Osteocyte (in vitro differentiated cells): ENCODE measurements at places on chromosomes 2 and 18. TPM values are rescaled to one million over a fixed set of nuclear protein-coding genes. Genes with fewer than 3 reads are reported as not detected.
A peak's percentile ranks its signal among the peaks of the same experiment; 100 is the strongest.

- no peak for DNase-seq
Measured at GRCh38 chr2:207784898-207785297, 15.2 kb upstream of the FZD5 start.

- DNase-seq, result no peak
Measured at GRCh38 chr18:33694593-33694992, 116.6 kb downstream of the ASXL3 start.

DNA sequence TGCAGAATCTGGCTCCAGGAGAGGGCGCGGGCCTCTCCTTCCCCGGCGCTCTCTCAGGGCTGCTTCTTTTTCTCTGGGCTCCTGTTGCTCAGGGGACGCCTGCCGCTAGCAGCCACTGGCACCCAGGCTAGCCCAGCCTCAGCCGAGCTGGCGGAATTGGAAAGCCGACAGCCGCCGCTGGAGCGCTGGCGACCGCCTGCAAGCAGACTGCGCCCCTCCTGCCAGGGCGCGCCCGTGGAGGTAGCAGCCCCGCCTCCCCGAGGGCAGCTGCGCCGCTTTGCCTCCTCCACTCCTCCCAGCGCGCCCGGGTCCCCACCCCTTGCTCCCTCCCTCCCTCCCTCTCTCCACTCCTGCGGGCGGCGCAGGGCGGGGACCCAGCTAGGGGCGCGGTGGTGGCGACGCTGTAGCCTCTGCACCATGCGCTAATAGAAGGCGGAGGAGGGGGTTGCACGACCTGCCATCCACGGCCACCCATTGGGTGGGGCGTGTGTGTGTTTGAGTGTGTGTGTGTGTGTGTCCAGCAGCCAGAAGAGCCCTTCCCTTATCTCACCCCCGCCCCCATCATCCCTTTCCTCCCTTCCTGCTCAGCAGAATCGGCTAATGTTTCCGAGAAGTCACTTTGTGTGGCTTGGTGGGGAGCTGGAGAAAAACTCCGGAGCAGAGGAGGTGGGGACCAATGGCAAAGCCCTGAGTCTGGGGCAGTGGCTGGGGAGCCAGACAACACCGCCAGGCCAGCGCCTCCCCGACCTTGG is at the start of gene SCN9A:
TSS of gene SCN9A (minus strand) at position 209 of the 752 bp plus-strand sequence. CDS start 64,188 bp downstream, outside the sequence.
- DNase-seq, result peak; percentile 88

- no peak for DNase-seq
Measured at GRCh38 chr2:195667974-195668373, 10.9 kb downstream of the SLC39A10 start.

DNA sequence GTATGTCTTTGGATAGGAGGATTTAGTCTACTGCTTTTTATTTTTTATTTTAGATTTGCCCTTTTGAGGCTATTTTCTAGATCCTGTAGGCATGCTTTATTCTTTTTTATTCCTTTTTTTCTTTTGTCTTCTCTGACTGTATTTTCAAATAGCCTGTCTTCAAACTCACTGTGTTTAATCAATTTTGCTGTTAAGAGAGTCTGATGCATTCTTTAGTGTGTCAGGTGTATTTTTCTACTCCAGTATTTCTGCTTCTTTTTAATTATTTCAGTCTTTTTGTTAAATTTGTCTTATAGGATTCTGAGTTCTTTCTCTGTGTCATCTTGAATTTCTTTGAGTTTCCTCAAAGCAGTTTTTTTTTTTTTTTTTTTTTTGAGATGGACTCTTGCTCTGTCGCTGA is 113.5 kb downstream of the NAT8 start:
- DNase-seq, result no peak

DNA sequence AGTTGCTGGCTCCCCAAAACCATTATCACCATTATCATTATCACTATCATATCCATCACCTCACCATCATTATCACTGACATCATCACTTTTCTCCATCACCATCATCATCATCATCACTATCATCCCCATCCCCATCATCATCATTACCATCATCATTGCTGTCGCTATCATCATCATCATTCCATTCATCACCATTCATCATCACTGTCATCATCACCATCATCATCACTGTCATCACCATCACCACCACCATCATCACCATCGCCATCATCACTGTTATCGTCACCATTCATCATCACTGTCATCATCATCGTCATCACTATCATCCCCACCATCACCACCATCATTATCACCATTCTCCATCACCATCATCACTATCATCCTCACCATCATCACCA is 9.0 kb downstream of the HPCAL1 start:
- no peak for DNase-seq

- DNase-seq, result no peak
Measured at GRCh38 chr2:167187978-167188967, 300.0 kb downstream of the XIRP2 start.

IL1R1 gene
- 56.3 and 59.8 TPM in 2 replicates for total RNA-seq

ZSWIM2 gene
- not detected in 2 replicates for total RNA-seq
